NCI-H1105 (cell line): ENCODE measurements at places on chromosomes 2 and 18.

DNA sequence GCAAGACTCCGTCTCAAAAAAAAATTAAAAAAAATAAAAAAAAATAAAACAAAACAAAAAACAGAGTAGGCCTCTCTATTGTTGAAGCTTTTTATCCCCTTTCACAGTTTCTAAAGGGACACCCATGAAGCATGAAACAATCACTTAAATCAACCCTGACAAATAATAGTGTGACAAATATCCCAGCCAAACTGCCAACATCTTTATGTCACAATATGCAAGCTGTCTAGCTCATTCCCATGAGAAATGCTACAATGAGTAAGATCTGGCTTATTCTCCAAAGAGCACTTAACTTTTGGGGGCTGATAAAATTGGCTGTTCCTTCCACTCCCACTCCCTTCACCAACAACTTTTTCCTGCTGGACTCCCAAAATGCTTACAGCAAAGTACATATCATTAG lies 21.7 kb upstream of the ABCA12 start:
- no peak for DNase-seq

- DNase-seq, result no peak
Observed at GRCh38 chr2:197198890-197199289, 111.7 kb downstream of the ANKRD44 start.

- no peak for DNase-seq
Observed at GRCh38 chr2:9473985-9474360, 378 bp upstream of the IAH1 start.

DNA sequence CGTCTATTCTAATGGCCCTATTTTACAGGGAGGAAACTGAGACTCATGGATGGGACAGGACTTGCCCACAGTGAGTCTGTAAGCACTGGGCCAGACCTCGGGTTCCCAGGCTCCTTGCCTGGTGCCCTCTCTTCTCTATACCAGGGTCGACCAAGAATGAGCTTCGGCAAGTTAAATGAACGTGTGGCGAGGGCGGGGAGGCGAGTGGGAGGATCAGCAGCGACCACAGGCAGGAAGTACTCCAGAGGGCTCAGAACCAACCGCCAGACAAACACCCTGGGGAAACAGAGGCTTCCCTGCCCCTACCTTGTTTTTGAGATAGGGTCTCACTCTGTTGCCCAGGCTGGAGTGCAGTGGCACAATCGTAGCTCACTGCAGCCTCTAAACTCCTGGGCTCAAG lies 177.7 kb upstream of the SMAD2 start:
- DNase-seq, result no peak

DNA sequence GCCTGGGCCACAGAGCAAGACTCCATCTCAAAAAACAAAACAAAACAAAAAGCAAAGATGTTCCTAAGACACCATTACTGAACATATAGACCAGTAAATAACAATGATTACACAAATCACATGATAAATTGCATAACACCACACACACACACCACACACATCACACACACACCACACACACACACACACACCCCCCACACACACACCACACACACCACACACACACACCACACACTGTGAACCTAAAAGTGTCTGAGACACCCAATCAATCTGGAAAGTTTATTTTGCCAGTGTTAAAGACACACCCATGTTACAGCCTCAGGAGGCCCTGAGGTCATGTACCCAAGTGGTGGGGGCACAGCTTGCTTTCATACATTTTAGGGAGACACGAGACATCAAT lies 62.6 kb upstream of the ASAP2 start:
- no peak for DNase-seq

DNA sequence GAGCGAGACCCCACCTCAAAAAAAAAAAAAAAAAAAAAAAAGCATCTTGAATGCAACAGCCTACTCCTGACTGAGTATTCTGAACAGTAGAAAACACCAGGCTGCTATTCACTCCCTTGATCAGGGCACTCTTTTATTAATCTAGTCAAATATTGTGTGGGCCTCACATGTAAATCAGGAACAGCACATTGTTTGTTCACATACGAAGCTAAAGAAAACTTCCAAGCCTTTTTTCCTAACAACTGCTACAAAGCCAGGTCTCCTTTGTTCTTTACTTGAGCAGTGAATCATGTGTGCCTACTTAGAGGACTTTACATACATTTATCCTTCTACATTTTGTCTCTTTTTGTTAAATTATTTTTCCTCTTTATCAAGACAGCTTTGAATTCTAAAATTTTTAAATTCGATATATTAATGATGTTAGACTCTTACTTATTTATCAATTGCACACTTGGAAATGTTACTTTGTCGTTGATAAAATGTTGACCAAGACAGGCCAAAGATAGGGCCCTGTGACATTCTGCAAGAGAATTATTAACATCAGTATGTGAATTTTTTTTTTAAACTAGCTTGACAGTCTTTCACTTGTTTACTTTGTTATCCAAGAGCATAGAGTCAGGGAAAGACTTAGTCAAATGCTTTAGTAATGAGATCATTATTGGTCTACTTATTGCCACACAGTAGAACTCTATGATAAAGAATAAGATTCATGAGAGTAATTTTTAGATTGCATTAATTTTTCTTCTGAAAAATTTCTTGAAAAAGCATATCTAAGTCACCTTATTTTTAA lies 13.2 kb downstream of the SPATS2L start:
- DNase-seq, result no peak

GRCh38 chr2:39216346-39217191 lies 27.2 kb downstream of the CDKL4 start:
- DNase-seq, result no peak

DNA sequence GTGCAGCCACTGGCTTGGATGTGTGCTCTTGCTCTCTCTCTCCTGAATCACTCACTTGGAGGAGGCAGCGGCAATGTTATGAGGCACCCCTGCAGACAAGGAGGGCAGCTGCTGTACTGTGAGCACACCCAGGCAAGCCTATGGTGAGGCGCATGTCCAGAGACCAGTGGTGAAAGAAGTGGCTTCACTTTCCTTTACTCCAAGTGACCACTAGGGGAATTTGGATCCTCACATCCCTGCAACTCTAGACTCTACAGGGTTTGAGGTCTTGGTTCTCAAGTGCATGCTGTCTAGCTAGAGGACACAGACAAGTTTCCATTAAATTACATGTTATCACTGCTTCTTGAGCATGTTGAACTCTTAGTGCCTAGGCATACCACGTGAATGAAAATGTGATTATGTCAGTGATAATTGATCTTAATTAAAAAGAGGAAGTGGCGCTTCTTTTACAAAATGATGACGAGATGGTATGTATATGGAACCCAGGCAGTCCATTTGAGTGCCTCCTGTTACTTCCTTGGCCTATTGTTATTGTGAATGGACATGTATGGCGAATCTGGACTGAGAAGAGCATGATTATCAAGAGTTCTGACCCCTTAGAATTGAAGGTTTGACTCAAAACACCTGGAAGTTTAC lies 181.0 kb upstream of the CDH2 start:
- DNase-seq, result no peak

- DNase-seq, result no peak
Observed at GRCh38 chr2:225017713-225018112, 24.6 kb downstream of the DOCK10 start.

DNA sequence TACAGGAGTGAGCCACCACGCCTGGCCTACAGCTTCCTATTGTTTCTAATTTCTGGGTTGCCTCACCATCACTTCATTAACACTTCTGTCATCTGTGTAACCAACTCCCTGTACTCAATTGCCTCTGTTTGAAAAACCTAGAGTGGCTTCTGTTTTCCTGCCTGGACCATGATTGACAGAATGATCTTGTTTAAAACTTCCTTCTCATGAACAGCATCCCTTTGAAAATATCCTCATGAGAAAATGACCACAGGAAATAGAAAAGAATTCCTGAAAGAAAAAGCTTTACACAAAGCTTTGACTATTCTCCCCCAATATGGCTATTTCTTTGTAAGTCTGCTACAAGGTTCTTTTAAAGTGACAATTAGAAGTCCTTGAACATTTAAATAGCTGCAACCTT lies 672.3 kb downstream of the ARHGAP15 start:
- DNase-seq, result no peak

GRCh38 chr18:74905247-74905646 lies 303.7 kb downstream of the PTGR3 start:
- DNase-seq, result no peak

GRCh38 chr18:58788470-58788869 lies 76.2 kb upstream of the ZNF532 start:
- no peak for DNase-seq

GRCh38 chr2:67532387-67532786 lies 135.3 kb downstream of the ETAA1 start:
- DNase-seq, result no peak

DNA sequence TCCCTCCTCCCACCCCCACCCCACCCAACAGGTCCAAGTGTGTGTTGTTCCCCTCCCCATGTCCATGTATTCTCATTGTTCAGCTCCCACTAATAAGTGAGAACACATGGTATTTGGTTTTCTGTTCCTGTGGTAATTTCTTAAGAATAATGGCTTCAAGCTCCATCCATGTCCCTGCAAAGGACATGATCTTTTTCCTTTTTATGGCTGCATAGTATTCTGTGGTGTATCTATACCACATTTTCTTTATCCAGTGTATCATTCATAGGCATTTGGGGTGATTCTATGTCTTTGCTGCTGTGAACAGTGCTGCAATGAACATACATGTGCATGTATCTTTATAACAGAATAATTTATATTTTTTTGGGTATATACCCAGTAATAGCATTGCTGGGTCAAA lies 12.3 kb upstream of the ASAP2 start:
- DNase-seq, result no peak

GRCh38 chr18:38751898-38752297 lies 1186.3 kb upstream of the CELF4 start:
- DNase-seq, result no peak

GRCh38 chr2:240351088-240351741 lies 84.2 kb upstream of the GPC1 start:
- DNase-seq, result no peak

DNA sequence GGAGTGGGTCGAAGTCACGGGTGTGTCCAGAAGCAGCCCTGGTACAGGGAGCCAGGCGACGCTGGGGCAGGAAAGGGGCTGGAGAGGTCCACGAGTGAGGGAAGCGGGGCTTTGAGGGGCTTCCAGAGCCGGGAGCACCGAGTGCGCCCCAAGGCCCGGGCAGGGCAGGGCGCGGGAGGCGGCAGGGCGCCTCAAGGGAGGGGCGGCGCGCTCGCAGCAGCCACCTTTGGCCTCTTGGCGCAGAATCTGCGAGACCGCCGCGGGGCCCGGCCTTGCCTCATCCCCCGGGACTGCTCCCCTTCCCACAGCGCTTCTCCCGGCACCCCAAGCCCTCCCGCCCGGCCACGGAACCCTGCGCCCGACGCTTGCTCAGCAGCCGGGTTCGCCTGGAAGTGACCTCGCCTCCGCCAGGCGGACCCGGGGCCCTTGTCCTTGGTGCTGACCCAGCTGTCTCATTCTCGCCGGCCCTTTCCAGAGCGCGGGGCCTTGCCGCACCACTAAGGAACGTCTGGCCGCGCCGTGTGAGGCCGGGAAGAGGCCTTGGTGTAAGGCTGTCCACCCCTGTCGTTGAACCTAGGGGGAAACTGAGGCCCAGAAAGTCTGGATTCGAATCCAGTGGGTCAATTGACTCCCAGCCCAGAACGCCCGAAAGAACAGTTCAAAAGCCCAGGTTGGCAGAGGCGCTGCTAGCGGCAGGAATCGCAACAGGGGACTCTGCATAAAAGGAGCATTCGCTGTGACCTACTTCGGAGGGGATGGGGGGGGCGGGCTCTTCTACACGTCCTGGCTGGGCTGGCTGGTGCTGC lies 584 bp upstream of the DNER start:
- DNase-seq, result peak; percentile 41

- DNase-seq, result no peak
Observed at GRCh38 chr2:40043191-40043590, 264.1 kb upstream of the THUMPD2 start.

DNA sequence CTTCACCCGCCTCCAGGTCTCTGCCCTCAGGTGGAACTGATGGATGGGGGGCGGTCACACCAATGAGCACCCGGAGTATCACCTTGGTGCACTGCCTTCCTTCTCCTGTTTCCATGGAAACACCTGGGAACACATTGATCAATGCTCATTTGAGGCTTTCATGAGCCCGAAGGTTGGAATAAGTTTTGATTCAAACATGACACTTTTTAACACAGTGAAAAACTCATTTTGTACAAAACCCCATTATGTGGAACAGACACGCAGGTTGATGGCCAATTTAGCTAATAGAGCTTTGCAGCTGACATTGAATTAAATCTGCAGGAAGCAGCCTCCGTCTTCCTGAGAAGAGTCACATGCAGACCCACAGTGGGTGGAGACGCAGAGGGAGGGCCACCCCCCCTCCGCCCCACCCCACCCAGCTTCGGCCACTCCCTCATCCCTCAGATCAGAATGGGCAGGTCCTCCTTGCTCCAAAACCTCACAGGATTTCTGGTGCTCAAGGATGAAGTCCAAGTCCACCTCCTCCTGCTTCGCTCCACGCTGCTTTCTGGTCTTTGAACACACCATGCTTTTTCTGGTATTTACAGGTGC lies 96.0 kb upstream of the MYCN start:
- DNase-seq, result no peak

DNA sequence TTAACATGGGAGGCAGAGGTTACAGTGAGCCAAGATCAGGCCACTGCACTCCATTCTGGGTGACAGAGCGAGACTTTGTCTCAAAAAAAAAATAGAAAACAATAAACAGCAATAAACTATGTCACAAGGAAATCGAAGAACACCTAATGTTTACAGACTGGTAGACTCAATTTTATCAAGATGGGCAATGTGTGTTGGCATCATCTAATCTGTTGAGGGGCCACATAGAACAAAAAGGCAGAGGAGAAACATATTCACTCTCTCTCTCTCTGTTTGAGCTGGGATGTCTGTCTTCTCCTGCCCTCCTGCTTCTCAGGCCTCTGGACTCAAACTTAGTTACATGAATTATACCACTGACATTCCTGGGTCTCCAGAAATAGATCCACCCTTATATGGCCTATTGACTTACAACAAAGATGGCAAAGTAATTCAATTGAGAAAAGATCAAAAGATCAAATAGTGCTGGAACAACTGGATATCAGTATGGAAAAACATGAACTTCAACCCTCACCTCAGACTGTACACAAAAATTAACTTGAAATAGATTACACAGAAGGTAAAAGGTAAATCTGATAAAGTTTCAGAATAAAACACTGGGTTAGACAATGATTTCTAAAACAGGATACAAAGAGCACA lies 703.8 kb upstream of the CRIM1 start:
- DNase-seq, result no peak

- DNase-seq, result no peak
Observed at GRCh38 chr18:69838620-69839411, 108.9 kb downstream of the CD226 start.

DNA sequence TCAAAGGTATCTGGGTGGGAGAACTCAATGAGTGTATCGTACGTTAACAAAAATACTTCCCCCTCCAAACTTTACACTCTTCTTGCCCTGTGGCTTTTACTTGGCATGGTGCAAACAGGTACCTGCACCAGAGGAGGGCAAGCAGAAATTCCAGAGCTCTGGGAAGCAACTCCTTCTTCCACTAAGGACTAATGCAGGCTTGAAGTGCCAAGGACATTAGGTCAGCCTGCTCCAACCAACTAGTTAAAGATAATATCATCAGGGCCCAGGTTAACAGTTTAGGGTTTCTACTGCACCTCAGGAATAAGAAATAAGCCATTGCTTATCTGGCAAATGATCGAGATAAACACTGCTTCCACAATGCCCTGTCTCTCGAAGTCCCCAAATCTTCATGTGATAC lies 70.4 kb downstream of the LRPPRC start:
- no peak for DNase-seq

- DNase-seq, result no peak
Observed at GRCh38 chr2:119473621-119474370, 42.1 kb downstream of the TMEM37 start.
